RWPE2 (cell line): ENCODE measurements at places on chromosomes 16 and 17.

- no peaks in the 10 kb centered on the region for H3K36me3 ChIP-seq
- H3K27me3 ChIP-seq: no peaks in the 10 kb centered on the region
- DNase-seq: no peak
- H3K27ac ChIP-seq: no peak overlapping the region
- H3K4me3 ChIP-seq: no peak overlapping the region
Observed at GRCh38 chr17:49067163-49067562, 65.4 kb upstream of the B4GALNT2 start.

GRCh38 chr16:20768121-20768520 lies 4.3 kb downstream of the ACSM3 start:
- H3K4me1 ChIP-seq: no peaks in the 10 kb centered on the region
- no peaks in the 10 kb centered on the region for H3K27me3 ChIP-seq
- no peak overlapping the region for H3K27ac ChIP-seq
- no peak overlapping the region for H3K4me3 ChIP-seq
- no peak for DNase-seq

- H3K4me1 ChIP-seq: no peaks in the 10 kb centered on the region
- H3K27me3 ChIP-seq: peaks cover 13% of the 10 kb centered on the region
- no peak overlapping the region for H3K27ac ChIP-seq
- H3K4me3 ChIP-seq: no peak overlapping the region
- DNase-seq: no peak
- H3K36me3 ChIP-seq: no peaks in the 10 kb centered on the region; the same call in 1 of the 2 replicates
Observed at GRCh38 chr16:55947366-55947765, 72.2 kb upstream of the CES5A start.

GRCh38 chr17:80270836-80271235 lies 10.2 kb downstream of the RNF213 start:
- DNase-seq: no peak
- H3K27me3 ChIP-seq: no peaks in the 10 kb centered on the region
- no peak overlapping the region for H3K27ac ChIP-seq
- H3K4me3 ChIP-seq: no peak overlapping the region
- no peaks in the 10 kb centered on the region for H3K4me1 ChIP-seq

DNA sequence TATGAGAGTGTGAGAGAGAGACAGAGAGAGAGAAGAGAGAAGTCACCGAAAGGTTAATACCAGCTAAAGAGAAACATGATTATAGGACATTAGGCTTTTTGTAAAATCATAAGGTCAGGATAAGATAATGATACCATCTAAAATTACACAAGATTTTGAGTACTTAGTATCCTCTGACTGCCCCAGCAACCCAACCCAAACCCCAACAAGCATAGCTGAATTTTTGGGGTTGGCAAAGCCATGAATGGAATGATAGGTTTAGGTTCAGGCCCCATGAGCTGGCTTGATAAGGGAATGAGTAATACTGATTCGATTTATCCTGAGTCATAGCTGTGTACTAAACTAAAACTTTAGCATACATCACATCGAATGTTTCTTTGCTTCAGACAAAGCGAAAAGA lies 259.5 kb downstream of the IRX3 start:
- H3K4me3 ChIP-seq: no peak overlapping the region
- H3K27ac ChIP-seq: peak overlapping the region; percentile 67
- DNase-seq: no peak
- peaks cover 20% of the 10 kb centered on the region for H3K4me1 ChIP-seq
- H3K36me3 ChIP-seq: no peaks in the 10 kb centered on the region; the same call in 1 of the 2 replicates

- peaks cover 4% of the 10 kb centered on the region for H3K27me3 ChIP-seq
- no peak overlapping the region for H3K27ac ChIP-seq
- DNase-seq: no peak
- no peak overlapping the region for H3K4me3 ChIP-seq
- H3K36me3 ChIP-seq: no peaks in the 10 kb centered on the region
Observed at GRCh38 chr16:5761592-5761991, 664.0 kb upstream of the EEF2KMT start.

DNA sequence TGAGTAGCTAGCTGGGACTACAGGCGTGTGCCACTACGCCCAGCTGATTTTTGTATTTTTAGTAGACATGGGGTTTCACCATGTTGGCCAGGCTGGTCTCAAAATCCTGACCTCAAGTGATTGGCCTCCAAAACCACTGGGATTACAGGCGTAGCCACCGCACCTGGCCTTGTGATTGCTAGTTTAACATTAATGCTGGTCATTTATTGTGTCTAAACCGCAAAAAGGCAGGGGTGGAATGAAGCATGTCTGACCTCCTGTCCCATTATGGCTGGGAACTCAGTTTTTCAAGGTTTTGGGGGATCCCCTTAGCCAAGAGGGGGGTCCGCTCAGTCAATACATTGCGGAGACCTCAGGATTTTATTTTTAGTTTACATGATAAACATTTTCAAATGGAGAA lies 10.7 kb upstream of the CNGB1 start:
- no peaks in the 10 kb centered on the region for H3K4me1 ChIP-seq
- H3K27me3 ChIP-seq: no peaks in the 10 kb centered on the region
- H3K4me3 ChIP-seq: no peak overlapping the region
- H3K36me3 ChIP-seq: no peaks in the 10 kb centered on the region

- H3K36me3 ChIP-seq: no peaks in the 10 kb centered on the region
- H3K4me1 ChIP-seq: peaks cover 30% of the 10 kb centered on the region
- no peak overlapping the region for H3K4me3 ChIP-seq
- no peak overlapping the region for H3K27ac ChIP-seq
- H3K27me3 ChIP-seq: no peaks in the 10 kb centered on the region
Observed at GRCh38 chr16:23288209-23288608, 13.9 kb upstream of the SCNN1B start.

DNA sequence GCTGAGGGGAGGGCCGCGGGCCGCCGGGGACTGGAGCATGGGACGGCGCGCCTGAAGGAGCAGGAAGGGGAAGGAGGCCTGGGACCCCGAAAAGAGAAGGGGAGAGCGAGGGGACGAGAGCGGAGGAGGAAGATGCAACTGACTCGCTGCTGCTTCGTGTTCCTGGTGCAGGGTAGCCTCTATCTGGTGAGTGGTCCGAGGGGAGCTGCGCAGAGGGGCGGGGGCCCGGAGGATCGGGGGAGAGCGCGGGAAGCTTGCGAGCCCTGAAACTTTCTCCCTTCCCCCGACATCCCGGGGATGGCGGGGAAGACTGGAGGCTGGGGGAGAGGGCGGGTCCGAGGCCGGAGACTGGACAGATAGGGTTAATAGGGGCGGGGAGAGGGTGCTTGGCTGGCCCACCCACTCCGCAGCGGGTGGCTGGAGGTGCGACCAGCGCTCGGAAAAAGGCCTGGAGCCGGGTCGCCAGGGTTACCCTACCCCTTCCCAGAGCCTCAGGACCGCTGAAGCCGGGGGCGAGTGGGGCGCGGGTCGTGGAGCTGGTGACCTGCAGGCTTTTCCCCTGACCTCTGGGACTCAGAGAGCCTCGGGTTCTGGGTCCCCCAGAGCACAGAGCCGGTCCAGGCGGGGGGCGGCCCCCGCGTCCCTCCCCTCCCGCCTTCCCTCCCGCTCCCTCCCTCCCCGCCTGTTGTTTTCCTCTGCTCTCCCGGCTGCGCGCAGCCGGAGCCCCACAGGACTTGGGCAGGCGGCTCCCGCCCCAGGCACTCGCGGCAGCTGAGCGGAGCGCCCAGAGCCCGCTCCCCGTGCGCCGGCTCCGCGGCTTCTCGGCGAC lies 631 bp downstream of the NXPH3 start:
- H3K27ac ChIP-seq: no peak overlapping the region
- no peaks in the 10 kb centered on the region for H3K36me3 ChIP-seq
- DNase-seq: no peak
- no peaks in the 10 kb centered on the region for H3K27me3 ChIP-seq
- H3K4me1 ChIP-seq: peaks cover 8% of the 10 kb centered on the region

- no peaks in the 10 kb centered on the region for H3K27me3 ChIP-seq
- no peak overlapping the region for H3K4me3 ChIP-seq
- peaks cover 9% of the 10 kb centered on the region for H3K4me1 ChIP-seq
- no peak overlapping the region for H3K27ac ChIP-seq
- no peak for DNase-seq
Observed at GRCh38 chr17:2237950-2238349, 65.6 kb downstream of the SMG6 start.

- H3K36me3 ChIP-seq: no peaks in the 10 kb centered on the region
- H3K4me1 ChIP-seq: no peaks in the 10 kb centered on the region
- no peaks in the 10 kb centered on the region for H3K27me3 ChIP-seq
- no peak overlapping the region for H3K4me3 ChIP-seq
Observed at GRCh38 chr16:88078111-88078775, 127.0 kb downstream of the BANP start.

DNA sequence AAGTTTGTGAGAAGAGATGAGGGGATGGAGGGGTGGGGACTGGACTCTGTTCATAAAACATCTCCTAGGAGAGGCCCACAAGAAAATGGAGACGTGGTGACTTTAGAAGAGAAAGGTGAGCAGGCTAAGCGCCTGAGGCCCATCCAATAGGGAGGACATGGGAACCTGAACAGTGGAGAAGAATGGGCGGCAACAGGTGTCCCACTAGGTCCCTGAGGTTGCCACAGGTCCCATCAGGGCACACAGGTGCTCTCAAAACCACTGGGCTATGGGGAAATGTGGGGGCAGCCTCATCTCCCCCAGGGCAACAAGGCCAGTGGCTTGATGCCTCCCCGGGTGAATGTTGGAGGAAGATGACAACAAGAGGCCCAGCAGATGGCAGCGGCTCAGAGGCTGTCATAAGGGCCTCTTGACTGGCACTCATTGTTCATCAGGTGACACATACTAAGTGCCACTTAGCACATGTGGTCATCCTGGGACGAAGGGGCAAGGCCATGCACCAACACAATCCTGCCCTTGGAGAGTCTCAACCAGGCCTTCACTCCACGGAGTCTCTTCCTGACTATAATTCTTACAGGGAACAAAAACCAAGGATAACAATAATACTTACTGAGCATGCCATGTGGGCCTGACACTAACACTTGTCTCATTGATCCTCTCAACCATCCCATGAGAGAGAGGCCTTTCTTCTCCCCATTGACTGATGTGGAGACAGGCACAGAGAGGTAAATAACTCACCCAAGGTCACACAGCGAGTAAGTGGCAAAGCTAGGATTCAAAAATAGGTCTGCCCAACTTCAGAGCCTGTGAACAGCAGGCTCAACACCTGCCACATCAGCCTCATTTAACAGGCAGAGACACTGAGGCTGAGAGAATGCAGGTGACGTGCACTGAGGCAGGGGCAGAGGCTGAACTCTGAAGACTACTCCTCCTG lies 38.0 kb downstream of the CUEDC1 start:
- peaks cover 20% of the 10 kb centered on the region for H3K4me1 ChIP-seq
- H3K27ac ChIP-seq: peak overlapping the region; percentile 38
- H3K27me3 ChIP-seq: no peaks in the 10 kb centered on the region
- no peaks in the 10 kb centered on the region for H3K36me3 ChIP-seq
- no peak overlapping the region for H3K4me3 ChIP-seq
- no peak for DNase-seq

- no peaks in the 10 kb centered on the region for H3K4me1 ChIP-seq
- H3K4me3 ChIP-seq: no peak overlapping the region
- no peaks in the 10 kb centered on the region for H3K27me3 ChIP-seq
- no peak overlapping the region for H3K27ac ChIP-seq
- H3K36me3 ChIP-seq: no peaks in the 10 kb centered on the region
Observed at GRCh38 chr16:3961449-3961849, 80.9 kb upstream of the CREBBP start.

- H3K4me1 ChIP-seq: no peaks in the 10 kb centered on the region
- H3K27ac ChIP-seq: no peak overlapping the region
- H3K27me3 ChIP-seq: no peaks in the 10 kb centered on the region
- no peak for DNase-seq
- no peaks in the 10 kb centered on the region for H3K36me3 ChIP-seq
Observed at GRCh38 chr17:9237661-9238301, 216.5 kb downstream of the NTN1 start.

DNA sequence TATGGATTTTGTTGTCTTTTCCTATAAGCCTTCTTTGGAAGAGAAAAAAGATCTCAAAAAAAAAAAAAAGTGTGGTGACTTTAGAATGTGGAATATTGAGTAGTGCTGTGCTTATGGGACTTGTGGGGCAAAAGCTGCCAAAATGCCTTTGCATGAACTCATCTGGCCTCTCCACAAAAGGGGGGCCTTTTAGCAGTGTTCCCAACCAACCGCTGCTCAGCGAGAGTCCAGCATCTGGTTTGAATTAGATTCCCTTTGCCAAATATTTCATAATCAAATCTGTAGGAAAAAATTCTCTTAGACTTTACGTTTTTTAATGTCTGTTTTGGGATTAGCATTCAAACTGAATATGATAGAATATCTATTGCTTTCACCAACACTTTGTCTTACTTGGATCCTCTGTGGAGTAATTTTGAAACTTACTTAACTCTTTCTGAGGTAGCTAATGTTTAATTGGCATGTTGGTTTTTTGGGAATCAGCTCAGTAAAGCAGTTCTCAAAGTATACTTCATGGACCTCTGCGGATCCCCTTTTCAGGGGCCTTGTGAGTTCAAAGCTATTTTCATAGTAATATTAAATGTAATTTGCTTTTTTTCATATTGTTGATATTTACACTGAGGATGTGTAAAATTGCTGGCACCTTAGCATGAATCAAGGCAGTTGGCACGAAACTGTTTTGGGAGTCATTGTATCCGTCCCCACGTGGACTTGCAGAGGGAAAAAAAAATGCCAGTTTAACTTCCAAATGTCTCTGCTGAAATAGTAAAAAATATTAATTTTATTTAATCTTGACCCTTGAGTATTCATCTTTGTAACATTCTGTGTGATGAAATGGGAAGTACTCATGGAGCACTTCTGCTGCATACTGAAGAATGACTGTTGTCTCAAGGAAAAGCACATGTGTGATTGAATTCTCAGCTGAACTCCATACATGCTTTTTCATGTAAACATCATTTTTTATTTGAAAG lies 34.7 kb upstream of the VPS4A start:
- no peaks in the 10 kb centered on the region for H3K4me1 ChIP-seq
- no peak overlapping the region for H3K4me3 ChIP-seq
- no peak for DNase-seq
- no peaks in the 10 kb centered on the region for H3K27me3 ChIP-seq

DNA sequence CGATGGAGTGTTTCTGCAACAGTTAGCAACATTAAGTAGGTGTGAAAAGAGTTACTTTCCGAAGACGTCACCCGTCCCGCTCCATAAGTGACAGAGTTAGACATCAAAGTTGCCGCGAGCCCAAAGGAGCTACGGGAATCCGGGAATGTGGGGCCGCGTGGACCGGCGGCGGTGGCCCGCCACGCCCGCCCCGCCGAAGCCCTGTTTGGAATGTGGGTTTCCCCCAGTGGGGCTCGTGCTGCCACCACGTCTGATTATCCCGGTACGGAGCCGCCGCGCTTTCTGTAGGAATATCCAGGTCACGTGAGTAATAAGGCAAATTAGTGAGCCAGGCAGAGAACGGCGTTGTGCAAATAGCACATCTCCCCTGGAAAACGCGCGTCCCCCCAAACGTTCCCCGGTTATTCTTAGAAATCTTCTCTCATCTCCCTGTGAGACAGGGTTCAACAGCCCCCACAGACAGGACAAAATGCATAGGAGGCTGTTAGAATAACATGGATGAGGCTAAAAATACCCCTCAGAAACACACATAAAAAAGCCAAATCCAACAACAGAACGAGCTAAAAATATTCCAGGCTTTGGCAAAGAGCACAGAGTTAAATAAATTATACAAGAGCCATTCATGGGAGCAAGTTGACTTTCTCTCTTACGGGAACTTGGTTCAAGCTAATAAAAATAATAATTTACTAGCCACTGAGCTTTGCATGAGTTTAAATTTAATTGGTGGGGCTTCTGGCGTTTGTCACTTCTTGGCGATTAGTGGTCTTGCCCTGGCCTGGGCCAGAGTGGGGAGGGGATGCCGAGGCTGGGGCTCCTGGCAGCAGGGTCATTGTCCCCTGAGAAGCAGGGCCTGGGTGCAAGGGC lies 8.6 kb downstream of the BAHCC1 start:
- no peaks in the 10 kb centered on the region for H3K4me1 ChIP-seq
- H3K36me3 ChIP-seq: peaks cover 8% of the 10 kb centered on the region; the same call in 1 of the 2 replicates
- no peak overlapping the region for H3K27ac ChIP-seq
- no peaks in the 10 kb centered on the region for H3K27me3 ChIP-seq
- DNase-seq: no peak
